ENCODE measurements at places on chromosomes 12 and 14.
A peak's percentile ranks its signal among the peaks of the same experiment; 100 is the strongest.

GRCh38 chr12:71233083-71233482 lies 75.3 kb upstream of the TSPAN8 start:
- DNase-seq, result no peak

GRCh38 chr14:57652769-57653168 lies 159.1 kb upstream of the CCDC198 start:
- DNase-seq, result no peak

DNA sequence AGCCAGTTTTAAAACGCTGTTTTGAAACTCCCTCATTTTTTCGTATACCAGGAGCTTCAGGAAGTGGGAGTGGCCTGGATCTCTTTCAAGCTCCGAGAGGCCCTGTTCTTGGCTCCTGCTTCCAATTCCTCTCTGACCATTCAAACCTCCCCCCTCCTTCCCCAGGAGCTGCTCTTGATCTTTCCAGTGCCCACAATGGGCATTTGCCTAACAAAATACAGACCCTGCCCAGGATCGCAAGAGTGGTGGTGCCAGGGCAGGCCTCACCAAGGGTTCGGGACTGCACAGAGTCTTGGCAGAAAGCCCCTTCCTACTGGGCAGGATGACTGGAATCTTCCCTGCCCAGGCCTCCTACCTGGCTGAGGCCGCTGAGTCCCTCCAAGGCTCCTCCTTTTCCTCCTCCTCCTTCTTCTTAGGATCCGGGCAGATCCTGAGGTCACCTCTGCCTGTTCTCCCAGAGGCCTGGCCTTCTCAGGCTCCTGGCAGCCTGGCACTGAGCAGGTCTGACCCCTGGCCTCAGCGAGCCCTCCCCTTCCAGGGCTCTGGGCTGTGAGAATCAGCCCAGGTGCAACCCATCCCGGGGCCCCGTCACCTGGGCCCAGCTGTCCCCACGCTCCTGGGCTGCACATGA lies 46.9 kb upstream of the NOS1 start:
- DNase-seq, result no peak

GRCh38 chr12:92827836-92828431 lies 101.2 kb downstream of the EEA1 start:
- peak; percentile 26 for DNase-seq

DNA sequence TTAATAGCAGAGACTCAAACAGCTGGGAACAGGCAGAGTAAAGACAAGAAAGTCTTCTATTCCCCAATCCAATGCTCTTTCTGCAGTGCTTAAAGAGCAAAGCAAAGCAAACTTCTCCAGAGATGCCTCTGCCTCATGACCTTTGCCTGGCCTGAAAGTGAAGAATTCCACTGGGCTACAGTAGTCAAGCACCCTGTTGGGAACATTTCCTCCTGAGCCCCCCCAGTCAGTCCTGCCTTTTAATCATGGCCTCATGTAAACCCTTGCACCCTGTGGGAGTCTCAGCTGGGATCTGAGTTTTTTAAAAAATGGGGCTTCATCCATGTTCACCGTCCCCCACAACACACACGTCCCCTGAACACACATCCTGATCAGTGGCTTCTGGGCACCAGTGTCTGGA lies 62.7 kb upstream of the TSPAN11 start:
- no peak for DNase-seq

DNA sequence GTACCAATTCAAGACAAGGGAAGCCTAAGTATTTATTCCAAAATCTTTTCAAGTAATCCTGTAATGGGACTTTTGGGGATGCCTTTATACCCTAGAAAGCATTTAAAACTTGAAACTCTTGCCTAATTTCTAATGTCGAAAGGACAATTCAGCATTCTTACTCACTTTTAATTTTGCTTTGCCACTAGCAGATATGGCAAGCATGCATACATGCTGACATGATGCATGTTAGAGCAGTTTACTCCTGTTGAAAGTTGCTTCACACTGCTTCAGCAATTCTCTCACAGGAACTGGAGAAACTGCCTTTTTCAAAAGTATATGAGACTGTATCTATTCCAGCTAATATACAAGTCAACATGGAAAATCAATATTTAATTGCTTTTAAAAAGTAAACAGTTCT lies 79.9 kb downstream of the TAOK3 start:
- no peak for DNase-seq

DNA sequence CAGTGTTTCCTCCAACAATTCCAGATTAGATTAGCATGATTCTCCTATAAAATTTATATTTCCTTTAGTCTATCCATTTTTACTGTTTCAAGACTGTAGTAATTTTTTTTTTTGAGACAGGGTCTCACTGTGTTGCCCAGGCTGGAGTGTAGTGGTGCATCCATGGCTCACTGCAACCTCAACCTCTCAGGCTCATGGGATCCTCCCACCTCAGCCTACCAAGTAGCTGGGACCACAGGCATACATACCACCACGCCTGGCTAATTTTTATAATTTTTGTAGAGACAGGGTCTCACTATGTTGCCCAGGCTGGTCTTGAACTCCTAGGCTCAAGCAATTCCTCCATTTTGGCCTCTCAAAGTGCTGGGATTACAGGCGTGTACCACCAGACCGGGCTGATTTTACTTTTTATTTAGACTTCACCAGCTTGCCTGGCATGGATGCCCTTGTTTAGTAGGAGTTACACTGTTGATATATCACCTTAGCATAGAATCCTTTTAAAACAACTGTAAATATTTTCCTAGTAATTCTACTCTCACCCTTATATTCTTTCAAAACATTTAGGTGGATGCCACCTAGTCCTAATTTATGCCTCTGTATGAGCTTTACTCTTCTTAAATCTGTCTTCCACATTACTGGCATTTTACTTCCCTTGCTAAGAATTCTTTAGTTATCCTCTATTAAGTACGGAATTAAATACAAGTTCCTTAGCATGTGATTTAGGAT lies 55.8 kb upstream of the LIMA1 start:
- DNase-seq, result no peak

DNA sequence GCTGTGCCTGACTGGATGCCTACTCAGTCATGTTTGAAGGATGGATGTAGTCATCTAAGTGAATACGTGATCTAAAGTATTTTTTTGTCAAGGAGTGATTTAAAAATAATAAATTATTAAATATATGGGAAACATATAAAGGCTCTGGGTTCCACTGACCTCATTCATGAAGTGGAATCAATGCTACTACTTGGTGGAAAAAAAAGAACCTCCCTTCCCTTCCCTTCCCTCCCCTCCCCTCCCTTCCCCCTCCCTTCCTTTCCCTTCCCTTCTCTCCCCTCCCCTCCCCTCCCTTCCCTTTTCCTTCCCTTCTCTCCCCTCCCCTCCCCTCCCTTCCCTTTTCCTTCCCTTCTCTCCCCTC lies 162.7 kb downstream of the ESRRB start:
- no peak for DNase-seq

DNA sequence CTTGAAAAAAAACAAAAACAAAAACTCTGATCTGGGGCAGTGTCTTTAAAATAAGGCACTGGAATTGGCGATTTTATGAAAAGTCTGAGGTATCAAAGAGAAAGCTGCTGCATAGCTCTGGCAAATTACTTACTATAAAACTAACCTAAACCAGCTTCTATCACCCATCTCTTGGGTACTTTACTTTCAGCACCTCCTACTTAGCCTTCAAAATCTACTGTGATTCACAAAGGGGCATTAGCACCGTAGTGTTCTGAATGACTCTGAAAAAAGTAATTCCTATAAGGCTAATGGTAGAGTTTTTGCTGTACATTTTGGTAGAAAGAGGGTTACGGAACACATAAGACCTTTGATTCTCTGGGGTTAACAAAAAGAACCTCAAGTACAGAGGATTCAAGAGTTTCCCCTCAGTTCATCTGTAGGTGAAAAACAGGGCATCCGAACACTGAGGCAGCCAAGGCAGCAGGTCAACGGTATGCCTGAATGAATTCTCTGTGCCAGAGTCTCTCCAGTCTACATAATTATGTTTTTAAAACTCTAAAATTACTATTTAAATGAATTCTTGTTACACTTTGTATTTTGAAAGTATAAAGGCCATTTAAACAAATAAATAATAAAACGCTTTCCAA lies 101.5 kb downstream of the ELK3 start:
- DNase-seq, result no peak

- no peak for DNase-seq
These were observed 33.3 kb downstream of the COCH start for GRCh38 chr14:30907659-30908057.

GRCh38 chr12:74732826-74733225 lies 195.2 kb downstream of the ATXN7L3B start:
- no peak for DNase-seq

GRCh38 chr12:50914872-50915484 lies 37.4 kb upstream of the HIGD1C start:
- no peak for DNase-seq

DNA sequence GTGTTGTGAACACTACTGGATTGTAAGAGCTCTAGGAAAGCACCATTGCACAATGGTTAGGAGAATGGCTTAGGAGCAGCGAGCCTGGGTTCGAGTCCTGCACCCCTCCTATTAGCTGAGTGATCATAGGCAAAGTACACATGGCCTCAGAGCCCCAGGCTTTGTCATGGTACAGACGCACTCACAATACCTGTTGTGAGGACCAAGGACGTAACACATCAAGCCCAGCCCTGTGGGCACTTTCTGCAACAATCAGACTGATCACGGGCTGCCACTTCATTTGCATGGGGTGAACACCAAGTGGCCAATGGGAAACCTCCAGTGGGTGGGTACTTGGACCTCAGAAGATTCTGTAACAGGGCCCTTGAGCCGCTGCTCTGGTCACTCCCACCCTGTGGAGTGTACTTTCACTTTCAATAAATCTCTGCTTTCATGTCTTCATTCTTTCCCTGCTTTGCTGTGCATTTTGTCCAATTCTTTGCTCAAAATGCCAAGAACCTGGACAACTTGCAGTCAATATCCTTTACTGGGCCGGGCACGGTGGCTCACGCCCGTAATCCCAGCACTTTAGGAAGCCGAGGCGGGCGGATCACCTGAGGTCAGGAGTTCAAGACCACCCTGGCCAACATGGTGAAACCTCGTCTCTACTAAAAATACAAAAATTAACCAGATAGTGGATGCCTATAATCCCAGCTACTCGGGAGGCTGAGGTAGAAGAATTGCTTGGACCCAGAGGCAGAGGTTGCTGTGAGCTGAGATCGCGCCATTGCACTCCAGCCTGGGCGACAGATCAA lies 28.2 kb downstream of the GLRX5 start:
- no peak for DNase-seq

Measured in activated CD4-positive, alpha-beta T cell treated with anti-CD3 and anti-CD28 coated beads, Interleukin-2, Interleukin-4, amounts not matched to agents 100 ng/mL and 50 ng/mL, durations not matched to agents 16 hours and 8 hours (primary cell).